ENCODE measurements at places on chromosomes 7 and 10.

GRCh38 chr7:134450294-134451000 is 8.5 kb downstream of the AKR1B1 start:
- no peak for ATAC-seq

DNA sequence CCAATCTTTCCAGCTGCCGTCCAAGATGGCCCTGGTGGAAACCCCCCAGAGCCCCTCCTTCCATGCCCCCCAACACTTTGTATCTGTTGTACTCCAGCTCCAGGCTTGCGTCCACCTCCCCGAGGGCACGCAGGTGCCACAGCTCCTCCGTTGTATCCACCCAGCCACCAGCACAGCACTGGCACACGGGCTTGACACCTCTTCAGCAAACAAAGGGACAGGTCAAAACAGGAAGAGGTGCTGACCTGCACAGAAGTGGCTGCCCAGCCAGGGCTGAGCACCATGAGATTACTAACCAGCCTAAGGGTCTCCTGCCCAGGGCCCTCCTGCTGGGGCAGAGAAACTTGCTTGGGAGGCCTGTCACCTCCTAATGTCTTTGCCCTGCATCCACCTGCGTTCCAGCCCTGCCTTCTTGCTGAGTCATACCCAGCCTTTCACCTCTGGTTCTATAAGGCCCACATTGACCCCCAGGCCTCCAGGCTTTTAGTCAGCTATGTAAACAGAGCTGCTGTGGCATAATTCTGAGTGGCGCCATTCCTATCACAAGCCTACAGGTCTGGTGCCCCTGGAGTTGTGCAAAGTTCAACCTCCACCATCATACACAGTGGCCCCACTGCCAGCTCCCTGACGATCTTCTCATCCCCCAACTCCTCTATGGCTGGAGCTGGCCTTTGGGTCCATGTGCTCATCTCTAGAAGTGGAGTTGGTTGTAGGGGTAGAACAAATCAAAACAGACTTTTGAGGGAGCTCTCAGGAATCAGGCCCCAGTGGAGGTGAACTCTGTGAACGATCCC is 20.9 kb downstream of the SLC29A3 start:
- peak; percentile 21 for ATAC-seq

DNA sequence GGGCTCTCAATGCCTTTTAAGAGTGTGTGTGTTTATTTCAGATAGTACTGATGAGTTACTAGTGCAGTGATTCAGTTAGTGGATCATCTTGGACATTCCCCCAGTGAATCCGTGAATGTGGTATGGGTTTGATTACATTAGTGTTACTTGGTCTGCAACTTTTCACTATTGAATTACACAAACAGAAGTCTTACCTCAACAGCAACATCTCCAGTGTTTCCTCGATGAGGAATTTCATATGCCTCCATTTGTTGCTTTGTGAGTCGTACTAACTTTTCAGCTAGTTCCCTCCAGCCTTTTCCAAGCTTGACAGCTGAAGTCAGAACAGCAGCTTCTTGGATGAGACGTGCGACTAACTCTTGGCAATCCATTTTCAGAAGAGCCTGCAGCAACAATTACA is 63.2 kb downstream of the MACC1 start:
- ATAC-seq: no peak

- no peak for ATAC-seq
These were observed 123.4 kb upstream of the ZNF92 start for GRCh38 chr7:65250216-65250615.

DNA sequence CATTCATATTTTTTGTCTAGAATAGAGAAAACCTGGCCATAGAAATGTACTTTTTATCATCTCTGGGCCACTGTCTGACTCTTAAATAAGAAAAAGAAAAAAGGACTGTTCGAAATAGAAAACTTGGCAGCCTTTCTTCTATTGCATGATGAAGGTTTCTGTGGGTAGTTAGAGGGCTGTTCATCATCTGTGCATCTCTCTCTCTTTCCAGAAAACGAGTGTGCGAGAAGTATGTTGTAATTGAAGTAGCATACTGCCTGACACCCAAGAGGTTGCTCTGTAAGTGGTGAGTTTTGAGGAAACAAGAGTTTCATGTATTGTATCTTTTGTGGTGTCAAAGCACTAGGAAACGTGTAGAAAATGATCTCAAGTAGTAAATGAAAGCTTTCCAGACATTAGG is 343.2 kb upstream of the TMEM229A start:
- no peak for ATAC-seq

GRCh38 chr7:32905175-32905662 is 13.7 kb upstream of the KBTBD2 start:
- peak; percentile 95 for ATAC-seq

GRCh38 chr7:87152897-87153641 is 816 bp downstream of the DMTF1 start:
- peak; percentile 46 for ATAC-seq

DNA sequence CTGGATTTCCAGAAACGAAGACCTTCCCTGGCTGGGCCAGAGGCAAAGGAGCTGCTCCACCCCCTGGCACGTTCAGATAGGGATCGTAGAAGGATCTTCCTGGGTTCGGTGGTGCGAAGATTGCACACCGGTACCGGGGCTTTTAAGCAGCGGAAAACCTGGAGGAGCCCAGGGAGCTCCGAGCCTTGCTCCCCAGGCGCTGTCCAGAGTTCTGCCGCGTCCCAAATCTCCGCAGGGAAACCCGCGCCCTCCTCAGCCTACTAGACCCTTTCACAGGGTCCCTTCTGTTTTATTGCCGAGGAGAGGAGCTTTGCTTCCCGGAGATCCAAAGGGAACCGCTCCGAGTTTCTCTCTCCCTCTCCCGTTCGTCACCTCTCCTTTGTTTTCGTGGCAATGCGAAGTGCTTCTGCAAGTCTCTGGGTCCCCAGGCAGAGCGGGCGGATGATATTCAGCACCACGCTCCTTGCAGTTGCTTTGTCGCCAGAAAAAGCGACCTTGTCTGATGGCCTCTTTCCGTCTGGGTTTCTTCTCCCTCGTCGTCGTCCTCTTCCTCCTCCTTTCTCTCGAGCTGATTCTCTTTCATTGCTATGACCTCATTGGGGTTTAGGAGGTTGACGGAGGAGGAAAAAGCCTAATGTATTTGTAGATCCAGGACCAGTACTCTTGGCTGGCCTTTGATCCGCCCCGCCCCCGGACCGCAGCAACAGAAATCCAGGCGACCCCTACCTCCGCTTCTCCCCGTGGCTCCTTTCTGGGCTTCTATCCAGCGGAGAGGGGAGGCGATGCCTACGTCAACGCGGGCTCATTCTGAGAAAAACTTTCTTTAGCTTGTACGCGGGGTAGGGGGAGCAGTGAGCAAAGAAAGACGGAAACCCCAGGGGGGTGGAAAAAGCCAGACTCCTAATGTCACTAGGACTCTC is at the start of gene TMEM196:
TMEM196 (minus strand) TSS at position 777 of the 920 bp plus-strand sequence. CDS start 921 bp downstream, outside the sequence.
- ATAC-seq: no peak

- ATAC-seq: no peak
These were observed 5.5 kb upstream of the TEX47 start for GRCh38 chr7:88801046-88801445.

GRCh38 chr10:133143546-133143945 is 16.5 kb upstream of the KNDC1 start:
- ATAC-seq: no peak

GRCh38 chr7:119983468-119983867 is 289.5 kb upstream of the KCND2 start:
- ATAC-seq: no peak

GRCh38 chr7:98598846-98599615 is 18.1 kb upstream of the NPTX2 start:
- ATAC-seq: no peak

- ATAC-seq: no peak
These were observed 102.0 kb upstream of the TBX20 start for GRCh38 chr7:35355911-35356310.

- ATAC-seq: no peak
These were observed 62.7 kb downstream of the ADRA2A start for GRCh38 chr10:111139567-111139966.

- ATAC-seq: no peak
These were observed 75.0 kb upstream of the JCAD start for GRCh38 chr10:30134171-30134945.

DNA sequence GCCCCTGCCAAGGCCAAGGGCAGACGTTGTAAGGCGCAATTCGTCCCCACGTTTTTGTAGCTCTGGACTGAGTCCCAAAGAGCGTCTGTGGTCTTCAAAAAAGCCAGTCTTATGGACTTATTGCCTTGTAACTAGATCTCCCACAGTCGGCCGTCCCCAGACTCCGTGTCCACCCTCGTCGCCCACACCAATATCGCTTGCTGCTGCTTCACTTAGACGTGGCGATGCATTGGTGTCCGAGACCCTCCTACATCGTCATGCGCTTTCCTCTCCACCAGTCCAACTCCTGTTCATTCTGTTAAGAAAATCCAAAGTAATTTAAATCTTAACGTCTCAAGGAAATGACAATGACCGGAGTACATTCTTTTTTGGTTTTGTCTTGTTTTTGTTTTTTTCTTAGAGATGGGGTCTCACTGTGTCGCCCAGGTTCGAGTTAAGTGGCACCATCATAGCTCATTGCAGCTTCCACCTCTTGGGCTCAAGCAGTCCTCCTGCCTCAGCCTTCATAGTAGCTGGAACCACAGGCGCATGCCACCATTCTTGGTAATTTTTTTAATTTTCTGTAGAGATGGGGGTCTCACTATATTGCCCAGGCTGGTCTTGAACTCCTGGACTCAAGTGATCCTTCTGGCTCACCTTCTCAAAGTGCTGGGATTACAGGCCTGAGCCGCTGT is 851 bp downstream of the KIFBP start:
- ATAC-seq: no peak

DNA sequence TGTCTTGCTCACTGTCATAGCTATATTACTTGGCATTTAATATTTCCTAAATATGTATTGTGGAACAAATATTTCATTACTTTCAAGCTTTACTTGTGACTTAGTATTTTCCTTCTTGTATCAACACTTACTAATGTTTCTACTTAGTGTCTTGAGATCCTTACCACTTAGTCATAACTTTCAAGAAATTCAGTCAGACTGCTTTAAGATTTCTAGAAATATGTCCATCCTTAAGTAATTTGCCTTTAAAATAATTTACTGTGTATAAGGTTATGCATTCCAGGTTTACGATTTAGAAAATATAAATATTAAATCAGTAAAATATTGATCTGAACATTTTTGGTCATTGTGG is 87.3 kb upstream of the CSTF2T start:
- ATAC-seq: no peak

DNA sequence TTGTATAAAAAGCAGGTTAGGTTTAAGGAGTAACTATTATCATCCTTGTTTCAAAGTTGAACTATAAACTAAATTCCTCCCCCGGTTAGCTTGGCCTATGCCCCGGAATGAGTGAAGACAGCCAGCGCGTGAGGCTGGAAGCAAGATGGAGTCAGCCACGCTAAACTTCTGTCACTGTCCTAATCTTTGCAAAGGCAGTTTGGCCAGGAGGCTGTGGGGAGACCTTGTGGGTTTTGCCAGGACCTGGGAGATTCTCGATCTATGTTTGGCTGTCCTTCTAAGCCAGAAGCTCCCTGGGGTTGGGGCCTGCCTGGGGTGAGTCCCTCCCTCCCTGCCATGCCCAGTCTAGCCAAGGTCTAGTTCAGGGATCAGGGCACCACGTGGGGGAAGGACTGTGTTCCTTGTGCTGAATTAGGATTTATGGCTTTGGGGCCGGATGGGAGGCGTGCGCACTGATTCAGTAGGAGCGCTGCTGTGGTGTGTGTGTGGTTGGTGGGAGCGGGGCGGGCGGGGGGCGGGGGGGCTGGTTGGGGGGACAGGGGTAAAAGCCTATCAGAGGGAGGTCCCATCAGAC is 871 bp upstream of the GTF2IRD1 start:
- ATAC-seq: peak; percentile 10

- no peak for ATAC-seq
These were observed 3.5 kb downstream of the LRRTM3 start for GRCh38 chr10:66929375-66929774.

GRCh38 chr10:51077074-51077473 is 2.8 kb downstream of the PRKG1 start:
- no peak for ATAC-seq

DNA sequence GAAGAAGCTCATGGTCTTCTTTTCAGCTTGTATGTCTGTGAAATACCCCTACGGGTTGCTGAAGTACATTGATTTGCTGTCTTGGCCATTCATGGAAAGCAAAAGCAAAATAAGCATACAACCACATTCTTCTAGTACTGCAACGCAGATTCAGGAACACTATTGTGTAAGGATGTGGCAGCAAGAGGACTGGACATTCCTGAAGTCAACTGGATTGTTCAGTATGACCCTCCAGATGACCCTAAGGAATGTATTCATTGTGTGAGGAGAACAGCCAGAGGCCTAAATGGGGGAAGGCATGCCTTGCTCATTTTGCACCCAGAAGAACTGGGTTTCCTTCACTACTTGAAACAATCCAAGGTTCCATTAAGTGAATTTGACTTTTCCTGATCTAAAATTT is 133.4 kb upstream of the ANKRD1 start:
- ATAC-seq: no peak

- ATAC-seq: peak; percentile 78
These were observed 523 bp upstream of the CDH23 start for GRCh38 chr10:71396084-71396710.

DNA sequence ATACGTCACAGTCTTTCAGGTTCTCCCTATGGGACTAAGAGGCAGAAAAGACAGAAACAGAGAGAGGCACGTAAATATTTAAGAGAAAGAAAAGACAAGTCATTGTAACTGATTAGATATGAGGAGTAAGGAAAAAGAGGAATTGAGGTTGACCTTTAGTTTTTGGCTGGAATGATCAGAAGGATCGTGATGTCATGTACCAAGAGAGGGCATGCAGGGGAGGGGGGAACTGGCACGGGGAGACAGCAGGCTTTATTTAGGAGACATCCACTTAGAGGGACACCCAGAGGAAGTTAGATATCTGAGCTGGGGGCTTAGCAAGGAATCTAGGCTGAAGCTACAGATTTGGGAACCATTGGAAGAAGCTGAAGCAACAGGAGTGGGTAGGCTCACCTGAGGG is 9.2 kb upstream of the LRRC20 start:
- no peak for ATAC-seq

GRCh38 chr7:131021902-131022301 is 287.9 kb upstream of the KLF14 start:
- ATAC-seq: peak; percentile 4

- ATAC-seq: peak; percentile 48
These were observed 1.8 kb downstream of the SMURF1 start for GRCh38 chr7:99141841-99142726.

GRCh38 chr7:2980401-2981102 is 63.1 kb downstream of the CARD11 start:
- no peak for ATAC-seq

GRCh38 chr7:36400606-36401005 is 10.9 kb downstream of the ANLN start:
- no peak for ATAC-seq

DNA sequence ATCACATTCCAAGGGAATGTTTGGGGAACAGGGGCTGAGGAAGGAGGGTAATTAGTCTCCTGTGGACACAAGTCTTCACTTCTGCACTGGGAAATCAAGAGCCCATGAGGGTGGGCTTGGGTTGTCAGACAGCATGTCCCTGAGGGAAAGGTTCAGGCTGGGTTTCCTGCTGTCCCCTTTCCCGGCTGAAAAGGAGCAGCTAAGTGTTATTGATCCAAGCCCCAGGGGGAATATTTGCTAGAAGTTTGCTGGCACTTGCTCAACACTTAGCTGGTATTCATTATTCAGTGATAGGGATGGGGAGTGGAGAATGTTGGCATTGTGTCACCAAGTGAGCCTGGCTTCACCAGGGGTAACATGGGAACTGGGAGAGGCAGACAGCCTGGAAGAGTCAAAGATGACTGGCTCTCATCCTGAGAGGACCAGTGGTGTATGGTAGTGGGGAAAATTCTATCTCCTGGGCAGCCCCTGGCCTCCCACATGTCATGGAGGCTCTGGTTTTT is 344.4 kb upstream of the PODXL start:
- no peak for ATAC-seq
